Kidney tubule cell (primary cell): ENCODE measurements at places on chromosomes 11 and 22.

DNA sequence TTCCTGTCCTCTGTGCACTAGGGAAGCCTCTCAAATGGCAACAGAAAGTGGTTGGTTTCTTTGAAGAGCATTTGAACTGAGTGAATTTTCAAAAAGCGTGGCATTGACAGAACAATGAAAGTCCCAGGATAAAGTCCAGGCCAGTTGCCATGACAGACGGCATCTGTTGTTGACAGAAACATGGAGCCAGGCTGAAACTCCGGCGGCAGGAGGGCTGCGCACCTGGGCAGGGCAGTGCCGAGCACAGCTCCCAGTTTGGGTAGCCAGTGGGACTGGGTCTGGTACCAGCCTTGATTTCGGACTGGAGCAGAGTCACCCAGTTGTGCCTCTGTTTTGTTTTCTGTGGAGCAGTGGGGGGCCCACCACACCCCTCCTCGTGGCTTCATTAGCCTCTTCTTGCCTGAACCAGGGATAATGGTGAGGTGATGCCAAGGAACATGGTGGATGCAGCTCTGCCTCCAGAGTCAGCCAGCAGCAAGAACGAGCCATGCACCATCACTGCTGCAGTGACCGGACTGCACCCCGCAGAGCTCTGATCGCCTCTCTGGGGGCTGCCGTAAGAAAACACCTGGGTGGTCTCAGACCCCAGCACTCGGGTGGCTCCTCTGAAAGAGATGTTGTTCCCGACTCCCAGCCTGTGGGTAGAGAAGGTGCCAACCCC, 9.8 kb upstream of the SEPTIN5 start:
- DNase-seq, result no peak

DNA sequence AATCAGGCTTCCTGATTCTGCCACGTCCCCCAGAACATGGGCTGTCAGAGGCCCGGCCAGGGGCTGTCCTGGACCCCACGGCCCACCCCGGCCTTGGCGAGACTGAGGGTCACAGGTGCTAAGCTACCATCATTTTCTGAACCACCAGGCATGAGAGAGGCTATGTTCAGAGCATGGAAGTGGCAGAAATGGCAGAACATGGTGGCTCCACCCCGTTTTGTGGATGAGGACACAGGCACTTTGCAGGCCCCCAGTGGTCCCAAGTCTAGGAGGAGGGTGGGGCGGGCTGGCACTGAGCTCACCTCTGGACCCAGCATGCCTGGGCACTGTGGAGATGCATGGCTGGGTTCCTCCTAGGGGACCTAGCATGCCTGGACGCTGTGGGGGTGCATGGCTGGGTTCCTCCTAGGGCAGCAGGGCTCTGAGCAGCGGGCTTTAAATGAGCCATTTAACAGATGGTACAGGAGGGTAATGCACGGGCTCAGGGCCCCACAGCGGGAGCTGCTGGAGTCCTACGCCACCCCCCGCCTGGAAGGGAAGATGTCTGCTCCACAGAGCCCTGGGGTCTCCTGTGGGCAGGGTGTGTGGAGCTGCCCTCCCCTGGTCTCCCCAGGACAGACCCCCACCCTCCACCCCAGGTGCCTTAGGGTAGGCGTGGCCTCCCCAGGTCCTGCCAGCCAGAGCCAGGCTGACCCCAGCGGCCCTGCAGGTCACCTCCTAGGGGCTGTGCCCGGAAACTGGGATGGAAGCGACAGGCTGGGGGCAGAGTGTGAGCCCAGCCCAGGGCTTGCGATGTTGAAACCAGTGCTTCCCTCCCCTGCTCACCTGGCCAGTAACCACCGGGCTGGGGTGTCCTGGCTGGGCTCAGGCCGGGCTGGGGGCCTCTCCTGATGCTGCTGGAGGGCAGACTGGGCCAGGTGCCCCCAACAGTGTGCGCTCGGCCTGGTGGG, 6.1 kb upstream of the MUC5AC start:
- peak; percentile 12 for DNase-seq

DNA sequence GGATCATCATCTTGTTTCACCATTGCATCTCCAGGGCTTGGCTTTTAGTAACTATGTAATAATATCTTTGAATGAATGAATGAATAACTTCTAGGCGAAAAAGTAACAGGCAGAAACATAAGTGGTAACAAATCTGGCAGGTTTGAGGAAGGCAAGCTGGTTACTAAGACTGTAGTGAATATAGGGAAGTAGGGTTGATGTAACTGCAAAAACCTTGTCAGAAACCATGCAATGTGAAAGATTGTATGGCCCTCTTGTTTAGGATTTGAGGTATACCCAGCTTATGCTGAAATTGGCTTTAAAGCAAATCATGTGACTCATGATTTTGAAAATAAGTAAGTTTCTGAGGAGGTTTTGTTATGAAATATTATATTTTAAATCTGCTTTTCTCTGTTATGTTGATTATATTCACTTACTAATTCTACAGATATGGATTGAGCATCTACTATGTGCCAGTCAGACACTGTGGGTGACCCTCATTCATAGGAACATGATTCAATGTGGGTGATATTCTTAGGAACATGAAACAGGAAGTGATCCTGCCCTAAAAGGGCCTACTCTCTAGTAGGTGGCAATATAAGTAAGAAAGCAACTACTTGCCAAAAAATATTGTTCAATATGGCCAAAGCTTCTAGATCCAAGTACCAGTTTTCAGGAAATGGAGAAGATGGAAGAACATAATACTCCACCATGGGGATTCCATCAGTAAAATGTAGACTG, 115.5 kb upstream of the CCDC90B start:
- DNase-seq, result no peak

DNA sequence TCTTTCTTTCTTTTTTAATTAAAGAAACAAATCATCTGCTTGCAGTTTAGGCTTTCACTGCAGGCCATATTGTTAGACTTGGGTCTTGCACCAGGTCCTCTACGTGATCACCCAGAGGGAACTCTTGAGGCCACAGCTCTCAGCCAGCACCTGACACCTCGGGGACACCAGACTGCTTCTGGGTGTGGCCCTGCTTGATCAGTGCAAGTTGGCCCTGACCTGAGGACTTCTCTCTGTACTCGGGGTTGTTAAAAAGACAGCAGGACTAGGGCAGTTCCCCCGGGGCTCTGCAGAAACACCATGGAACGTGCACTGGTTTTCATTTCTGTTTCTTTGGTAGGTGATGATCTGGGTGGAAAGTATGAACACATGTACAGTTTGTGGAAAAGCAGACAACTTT, 51.2 kb upstream of the MYO18B start:
- DNase-seq, result no peak

GRCh38 chr11:99015634-99016454, 4.9 kb upstream of the CNTN5 start:
- DNase-seq, result peak; percentile 45

- DNase-seq, result peak; percentile 76
Measured at GRCh38 chr11:108817976-108818375, 153.1 kb downstream of the DDX10 start.

DNA sequence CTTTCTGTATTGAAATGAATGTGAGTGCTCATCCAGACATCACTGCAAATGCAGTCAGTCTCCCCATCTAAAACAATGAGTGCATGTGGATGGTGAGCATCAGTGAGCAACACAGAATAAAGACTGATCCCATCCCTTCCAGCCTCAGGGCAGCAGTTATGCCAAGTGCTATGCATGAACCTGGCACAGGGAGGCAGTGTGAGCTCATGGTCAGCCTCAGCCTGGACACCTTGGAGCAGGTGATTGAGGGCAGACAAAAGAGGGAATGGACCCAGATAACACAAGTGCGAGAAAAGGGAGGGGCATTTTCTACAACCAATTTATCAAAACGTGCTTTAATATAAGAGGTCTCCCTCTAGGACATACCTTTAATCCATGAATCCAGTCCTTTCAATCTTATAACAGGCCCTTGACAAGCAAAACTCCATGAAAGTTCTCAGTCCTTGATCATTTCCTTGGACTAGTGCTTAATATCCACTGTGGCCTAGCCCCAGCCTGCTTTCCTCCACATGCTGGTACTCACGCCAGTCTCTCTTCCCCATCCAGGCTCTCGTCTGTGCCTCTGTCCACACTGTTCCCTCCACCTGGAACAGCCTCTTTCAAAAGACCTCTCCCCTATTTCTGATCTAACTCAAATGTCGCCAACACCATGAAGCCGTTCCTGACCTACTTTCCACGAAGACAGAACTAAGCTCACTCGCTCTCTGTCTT, 50.5 kb upstream of the LRRC55 start:
- peak; percentile 55 for DNase-seq

DNA sequence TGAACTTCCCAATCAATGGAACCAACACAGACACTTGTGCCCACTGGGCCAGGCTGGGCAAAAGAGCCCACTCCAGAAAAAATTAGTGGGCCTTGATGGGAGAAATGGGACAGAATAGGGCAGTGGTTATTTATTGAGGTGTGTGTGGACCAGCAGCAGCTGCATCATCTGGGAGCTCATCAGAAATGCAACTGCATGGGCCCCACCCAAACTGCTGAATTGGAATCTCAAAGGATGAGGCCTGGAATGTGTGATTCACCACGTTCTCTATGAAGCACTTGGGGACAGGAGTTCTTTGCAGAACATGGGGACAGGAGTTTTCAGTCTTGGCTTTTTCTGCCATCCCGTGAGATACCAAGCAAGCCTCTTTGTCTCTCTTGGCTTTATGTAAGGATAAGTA, 255.6 kb upstream of the PLET1 start:
- DNase-seq, result no peak

- DNase-seq, result no peak
Measured at GRCh38 chr11:112961751-112962578, 745 bp downstream of the NCAM1 start.

DNA sequence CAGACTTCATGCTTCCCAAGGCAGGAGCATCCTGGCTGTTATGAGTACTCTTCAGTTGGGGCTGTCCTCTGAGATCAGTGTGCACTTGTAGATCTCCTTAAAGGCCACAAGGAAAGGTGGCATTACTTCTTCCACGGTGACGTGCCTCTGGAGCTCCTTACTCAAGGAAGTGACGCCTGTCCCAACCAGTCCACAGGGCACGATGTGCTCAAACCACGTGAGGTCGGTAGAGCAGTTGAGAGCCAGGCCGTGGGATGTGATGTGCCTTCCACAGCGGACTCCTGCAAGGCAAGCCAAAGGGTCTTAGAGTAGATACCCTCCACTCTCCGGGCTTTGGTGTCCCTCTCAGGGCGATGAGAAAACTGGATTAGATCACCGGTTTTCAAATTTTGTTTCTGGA, 1.4 kb downstream of the LIPT2 start:
- DNase-seq, result no peak
